Panc1 (cell line): ENCODE measurements at places on chromosomes 2 and 18. TPM values are rescaled to one million over a fixed set of nuclear protein-coding genes. Genes with fewer than 3 reads are reported as not detected.

DRC1 gene
- total RNA-seq, result 0.18 TPM

TMEM37 gene
- 0.28 TPM for total RNA-seq

C2orf66 gene
- total RNA-seq, result 0.33 TPM

ARMC9 gene
- 42.7 TPM for total RNA-seq

MAB21L4 gene
- total RNA-seq, result 0.21 TPM

ALLC gene
- total RNA-seq, result not detected

CIDEA gene
- total RNA-seq, result not detected

RASGRP3 gene
- 2.6 TPM for total RNA-seq

PLCL1 gene
- not detected for total RNA-seq

FAM98A gene
- 39.2 TPM for total RNA-seq

NAT8 gene
- not detected for total RNA-seq

BABAM2 gene
- total RNA-seq, result 31.2 TPM

GULP1 gene
- 51.5 TPM for total RNA-seq

MC2R gene
- total RNA-seq, result 0.05 TPM

ATP6V1C2 gene
- 0.54 TPM for total RNA-seq

GPBAR1 gene
- 0.18 TPM for total RNA-seq

DNA sequence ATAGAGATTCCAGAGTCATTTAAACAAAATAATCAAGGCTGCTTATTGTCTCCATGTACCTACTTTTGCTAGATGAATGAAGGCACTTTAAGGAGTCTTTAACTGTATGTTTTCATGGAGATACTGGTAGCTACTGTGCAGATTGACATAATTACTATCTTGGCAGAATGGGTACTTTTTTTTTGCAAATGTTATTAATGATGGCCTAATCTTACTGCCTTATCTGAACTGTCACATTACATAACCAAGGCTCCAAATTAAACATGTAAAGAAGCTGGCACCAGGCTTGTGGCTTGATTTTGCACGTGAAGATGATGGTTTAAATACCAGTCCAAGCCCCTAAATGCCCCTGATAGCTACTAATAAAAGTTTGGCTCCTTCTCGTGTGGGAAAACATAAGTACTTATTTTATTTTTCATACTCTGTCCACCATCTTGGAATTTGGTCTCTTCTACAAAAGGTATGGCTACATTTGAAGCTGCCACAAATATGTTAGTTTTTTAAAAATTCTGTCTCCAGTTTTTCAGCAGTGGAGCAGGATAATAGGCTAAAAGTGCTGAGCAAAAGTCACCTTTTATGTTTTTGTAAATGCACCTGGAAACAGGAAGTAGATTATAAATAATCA, 4.1 kb downstream of the TRIB2 start:
- DNase-seq, result no peak

GRCh38 chr2:233178994-233179847, 72.3 kb upstream of the ATG16L1 start:
- no peak for DNase-seq

- DNase-seq, result no peak
These were observed 39.7 kb downstream of the KIDINS220 start for GRCh38 chr2:8797682-8798081.

GRCh38 chr2:181446985-181447384, 10.2 kb upstream of the ITGA4 start:
- no peak for DNase-seq

- no peak for DNase-seq
These were observed 18.1 kb upstream of the CDH19 start for GRCh38 chr18:66621816-66622576.

- DNase-seq, result no peak
These were observed 57.7 kb downstream of the CD28 start for GRCh38 chr2:203763938-203764664.

DNA sequence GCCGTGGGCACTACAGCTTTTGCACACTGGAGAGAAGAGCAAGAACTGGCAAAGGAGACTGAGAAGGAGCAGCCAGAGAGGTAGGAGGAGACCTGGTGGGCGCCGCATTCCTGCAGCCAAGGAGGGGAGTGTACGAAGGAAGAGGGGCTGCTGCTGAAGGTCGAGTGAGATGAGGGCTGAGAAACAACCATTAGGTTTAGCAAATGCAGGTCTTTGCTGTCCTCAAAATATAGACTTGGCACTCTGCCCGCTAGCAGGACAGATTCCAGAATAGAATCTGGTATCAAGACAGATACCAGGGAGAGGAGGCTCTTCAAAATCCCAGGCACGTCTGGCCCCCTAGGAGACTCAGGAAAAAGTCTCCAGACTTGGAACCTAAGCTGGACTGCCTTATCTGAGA, 83.0 kb downstream of the TGOLN2 start:
- DNase-seq, result no peak

DNA sequence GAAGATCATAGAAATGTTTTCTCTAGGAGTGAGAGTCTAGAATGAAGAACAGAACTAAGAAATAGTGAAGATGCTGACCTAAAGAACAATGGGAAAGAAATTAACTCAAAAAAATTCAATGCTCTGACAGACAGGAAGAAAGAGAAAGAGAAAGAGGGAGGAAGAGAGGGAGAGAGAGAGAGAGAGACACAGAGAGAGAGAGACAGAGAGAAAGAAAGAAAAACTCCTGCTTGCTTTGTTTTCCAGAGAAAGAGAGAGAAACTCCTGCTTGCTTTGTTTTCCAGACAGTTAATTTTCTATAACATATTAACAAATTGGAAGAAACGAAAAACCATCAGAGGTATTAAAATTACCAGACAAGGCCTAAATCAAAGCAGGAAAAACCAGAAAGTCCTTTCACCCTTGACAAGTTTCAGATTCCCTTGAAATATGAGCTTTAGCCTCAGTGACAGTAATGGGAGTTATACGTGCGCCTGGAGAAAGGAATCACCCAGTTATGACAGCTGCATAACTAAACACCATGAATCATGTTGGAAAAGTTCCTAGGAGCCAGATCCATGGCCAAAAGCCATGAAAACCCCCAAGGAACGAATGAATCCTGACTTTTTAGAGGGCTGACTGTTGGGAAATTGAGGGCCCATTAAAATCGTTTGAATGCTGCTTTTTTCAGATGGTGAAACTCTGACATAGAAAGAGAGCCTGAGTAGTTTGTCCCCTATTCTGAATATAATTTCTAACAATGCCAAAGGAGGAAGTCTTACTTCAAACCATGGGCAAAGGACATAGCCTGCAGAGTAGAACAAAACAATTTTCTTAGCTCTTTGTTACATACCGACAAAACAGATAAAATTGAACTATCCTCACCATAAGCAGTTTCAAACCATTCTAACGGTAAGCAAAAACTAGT, 228.6 kb upstream of the CHST9 start:
- DNase-seq, result no peak

- DNase-seq, result no peak
These were observed 237.0 kb downstream of the HNMT start for GRCh38 chr2:138201286-138201685.

DNA sequence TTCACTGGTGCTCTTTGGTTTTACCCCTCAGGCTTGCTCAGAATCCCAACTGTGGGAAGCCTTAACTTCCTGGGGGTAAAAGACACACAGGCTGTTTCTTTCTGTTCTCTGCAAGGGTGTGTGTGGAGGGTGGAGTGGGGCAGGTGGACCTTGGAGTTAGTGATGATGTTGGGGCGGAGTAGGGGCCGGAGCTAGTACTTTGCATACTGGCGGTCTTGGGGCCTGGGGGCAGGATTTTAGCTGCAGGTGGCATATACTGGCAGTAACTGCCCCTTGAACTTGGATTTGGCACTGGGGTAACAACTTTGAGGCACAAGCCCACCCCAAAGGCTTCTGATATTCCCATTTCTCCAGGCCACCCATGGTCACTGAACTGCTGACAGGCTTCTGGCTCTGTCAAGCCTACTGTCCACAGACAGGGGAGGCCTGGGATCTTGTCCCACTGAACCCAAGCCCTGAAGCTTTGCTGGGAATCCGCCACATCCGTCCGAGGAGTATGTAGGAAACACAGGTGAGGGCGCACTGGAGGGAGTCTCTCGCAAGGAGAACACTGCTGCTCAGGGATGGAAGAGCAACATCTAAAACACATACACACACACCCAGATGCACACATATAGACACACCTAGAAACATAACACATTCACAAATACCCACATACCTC, 258.9 kb downstream of the DYSF start:
- no peak for DNase-seq

DNA sequence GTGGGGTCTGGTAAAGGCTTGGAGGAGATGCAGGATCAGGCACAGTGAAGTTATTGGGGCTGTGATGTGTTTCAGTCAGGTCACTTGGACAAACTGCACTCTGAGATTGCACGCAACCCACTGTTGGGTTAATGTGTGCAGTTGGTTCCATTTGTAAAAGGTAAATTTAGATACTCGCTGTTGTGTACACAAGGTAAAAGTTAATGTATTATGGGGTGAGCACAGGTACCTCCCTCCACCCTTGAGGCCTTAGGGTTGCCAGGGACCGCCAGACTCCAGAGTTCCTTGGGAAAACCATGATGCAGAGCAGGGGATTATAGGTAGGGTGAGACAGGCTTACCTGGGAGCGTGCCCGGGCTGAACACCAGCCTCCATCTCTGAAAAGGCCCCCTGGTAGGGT, 20.1 kb downstream of the IMPA2 start:
- no peak for DNase-seq

- no peak for DNase-seq
These were observed 222.3 kb downstream of the SH3RF3 start for GRCh38 chr2:109351164-109351756.

- DNase-seq, result no peak
These were observed 22.3 kb upstream of the ERICH2 start for GRCh38 chr2:170747921-170748320.

- DNase-seq, result no peak
These were observed 81.0 kb downstream of the TMEM131 start for GRCh38 chr2:97914691-97915213.

DNA sequence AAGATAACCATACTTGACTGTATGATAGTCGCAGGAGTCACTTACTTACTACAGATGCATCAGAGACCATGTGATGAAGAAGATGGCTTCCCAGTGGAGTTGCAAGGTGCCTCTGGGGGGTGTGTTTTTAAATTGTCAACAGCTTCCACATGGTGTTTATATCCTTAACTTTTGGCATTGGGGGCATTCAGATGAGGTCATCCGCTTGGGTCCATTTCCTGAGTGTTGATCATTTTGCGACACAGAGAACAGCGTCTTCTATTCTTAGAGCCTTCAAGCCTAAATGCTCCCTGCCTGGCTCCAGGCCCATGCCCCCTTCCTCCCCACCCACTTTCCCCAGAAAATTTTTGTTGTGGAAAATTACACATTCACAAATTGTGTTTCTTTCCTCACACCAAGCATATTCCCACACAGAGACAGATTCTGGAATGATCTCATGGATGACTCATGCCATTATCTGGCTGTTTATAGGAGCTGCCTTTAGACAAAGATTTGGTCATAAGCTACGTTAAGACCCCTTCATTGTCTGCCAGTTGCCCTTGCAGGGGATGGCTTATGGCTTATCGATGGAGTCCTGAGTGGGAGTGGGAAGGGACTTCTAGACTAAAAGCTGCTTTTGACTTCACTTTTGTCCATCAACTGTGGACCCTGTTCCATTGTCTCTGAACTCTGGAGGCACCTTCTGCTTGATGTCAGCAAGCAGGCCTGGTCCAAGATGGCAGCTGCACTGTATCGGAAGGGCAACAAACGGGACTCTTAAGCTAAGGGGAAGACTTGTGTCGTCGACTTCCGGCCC, 91.8 kb downstream of the CABLES1 start:
- no peak for DNase-seq

GRCh38 chr2:207498427-207498826, 31.3 kb upstream of the CREB1 start:
- no peak for DNase-seq

DNA sequence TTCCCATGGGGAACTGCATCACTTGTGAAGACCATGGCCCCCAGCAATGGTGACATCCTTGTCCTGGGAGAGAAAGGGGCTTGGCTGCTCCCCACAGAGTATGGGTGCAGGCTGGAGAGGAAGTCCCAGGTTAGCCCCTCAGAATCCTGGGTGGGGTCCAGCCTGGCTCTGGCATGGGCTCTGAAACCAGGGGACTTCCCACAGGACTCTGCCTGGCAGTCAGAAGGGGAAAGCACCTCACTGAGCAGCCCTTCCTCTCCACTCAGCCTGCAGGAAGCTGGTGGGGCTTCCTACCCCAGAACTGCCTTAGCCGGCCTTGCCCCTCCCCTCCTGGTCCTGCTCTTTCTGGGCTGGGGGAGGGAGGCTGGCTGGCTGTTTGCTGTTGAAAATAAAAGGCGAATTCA, 3.7 kb downstream of the NEURL3 start:
- no peak for DNase-seq

GRCh38 chr2:120204945-120205670, 18.1 kb downstream of the TMEM185B start:
- no peak for DNase-seq

DNA sequence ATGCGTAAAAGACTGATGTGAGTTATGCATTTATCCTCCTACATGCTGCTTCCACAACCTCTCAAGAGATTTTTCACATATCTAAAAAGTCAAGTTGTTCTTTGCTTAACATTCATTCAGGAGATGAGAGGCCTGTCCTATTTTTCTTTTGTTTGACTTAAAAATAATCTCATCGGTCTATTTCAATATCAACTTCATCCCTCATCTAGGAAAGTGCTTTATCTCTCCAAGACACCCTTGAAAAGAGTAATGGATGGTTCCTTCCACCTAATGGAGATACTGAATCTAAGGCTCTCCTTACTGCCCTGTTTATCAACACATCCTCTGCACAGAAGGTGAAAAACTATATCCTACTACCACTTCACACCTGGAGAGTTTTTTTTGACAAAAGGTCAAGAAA, 2.4 kb downstream of the NFE2L2 start:
- DNase-seq, result no peak

- no peak for DNase-seq
These were observed 1.1 kb upstream of the TMEFF2 start for GRCh38 chr2:192195548-192196418.

DNA sequence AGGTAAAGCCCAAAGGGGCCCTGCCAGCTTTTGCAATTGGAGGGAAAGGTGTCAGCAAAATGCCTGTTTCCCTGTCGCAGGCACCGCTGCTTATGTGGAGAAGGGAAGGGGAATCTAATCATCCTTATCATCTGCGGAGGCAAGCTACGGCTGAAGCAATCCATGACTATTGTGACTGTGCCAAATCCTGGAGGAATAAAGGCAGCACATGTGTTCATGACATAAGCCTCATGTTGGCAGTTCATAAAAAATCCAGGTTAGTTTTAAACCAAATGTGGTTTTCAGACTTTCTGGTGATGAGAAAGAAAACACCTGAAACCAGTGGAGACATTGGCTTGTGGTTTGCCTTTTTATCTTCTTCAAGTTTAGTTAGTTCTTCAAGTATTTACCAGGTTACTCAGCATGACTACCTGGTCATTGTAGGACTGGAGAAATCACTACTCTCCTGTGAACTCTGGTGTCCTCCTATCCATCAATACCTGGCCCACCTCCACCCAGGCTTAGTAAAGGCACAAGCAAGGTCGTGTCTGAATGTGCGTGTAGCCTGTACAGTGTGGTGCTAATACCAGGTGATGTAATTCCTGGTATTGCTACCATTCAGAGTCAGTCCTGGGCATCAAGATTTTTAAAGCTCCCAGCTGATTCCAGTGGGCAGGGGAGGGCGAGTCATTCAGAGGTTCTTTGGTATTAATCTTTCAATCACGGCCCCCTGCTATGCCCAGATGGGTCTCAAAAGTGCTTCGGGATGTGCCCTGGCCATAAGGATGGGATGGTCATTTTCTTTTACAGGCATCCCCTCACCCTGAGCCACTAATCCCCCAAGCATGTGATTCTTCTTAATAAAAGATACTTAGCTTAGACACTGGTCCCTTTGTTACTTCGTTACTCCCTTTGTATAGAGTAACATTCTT, 96.8 kb downstream of the TGFA start:
- DNase-seq, result no peak

- no peak for DNase-seq
These were observed 642.3 kb upstream of the SYT4 start for GRCh38 chr18:43919551-43919950.

- DNase-seq, result no peak
These were observed 4.0 kb downstream of the TMEM17 start for GRCh38 chr2:62501794-62502500.
